ENCODE measurements at places on chromosomes 5 and 9.

DNA sequence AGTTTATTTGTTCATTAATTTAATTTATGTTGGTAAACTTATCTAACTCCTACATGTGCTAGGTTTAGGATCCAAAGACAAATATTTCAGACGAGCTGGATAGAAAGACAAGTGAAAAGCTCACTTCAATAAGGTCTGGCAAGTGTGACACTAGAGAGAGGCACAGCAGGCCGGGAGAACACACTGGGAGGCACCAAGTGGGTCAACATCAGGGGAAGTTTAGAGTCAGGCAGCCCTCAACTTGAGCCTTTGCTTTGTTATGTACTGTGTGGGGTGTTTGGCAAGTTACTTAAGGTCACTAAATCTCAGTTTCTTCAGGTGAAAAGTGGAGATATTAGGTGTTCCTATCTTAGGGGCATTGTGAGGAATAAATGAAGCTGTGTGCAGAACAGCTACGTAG, 214.4 kb downstream of the PCSK1 start:
- no peak for DNase-seq

DNA sequence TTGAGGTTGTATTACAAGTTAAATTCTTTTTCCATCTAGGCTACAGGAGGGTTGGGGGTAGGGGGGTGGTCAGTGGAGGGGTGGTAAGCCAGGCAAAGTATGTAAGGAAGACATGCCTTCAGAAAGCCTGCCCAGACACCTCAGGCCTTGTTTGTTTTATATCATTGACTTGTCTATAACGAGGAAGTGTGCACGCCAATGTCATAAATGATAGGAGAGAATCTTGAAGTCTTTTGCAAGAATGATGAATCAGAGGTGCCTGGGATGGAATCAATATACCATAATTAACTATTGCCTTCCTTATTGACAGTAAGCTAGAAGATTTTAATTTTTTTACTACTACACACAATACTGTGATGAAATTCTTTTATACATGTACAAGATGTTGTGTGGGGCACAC, 90.7 kb downstream of the SEC61B start:
- no peak for DNase-seq

DNA sequence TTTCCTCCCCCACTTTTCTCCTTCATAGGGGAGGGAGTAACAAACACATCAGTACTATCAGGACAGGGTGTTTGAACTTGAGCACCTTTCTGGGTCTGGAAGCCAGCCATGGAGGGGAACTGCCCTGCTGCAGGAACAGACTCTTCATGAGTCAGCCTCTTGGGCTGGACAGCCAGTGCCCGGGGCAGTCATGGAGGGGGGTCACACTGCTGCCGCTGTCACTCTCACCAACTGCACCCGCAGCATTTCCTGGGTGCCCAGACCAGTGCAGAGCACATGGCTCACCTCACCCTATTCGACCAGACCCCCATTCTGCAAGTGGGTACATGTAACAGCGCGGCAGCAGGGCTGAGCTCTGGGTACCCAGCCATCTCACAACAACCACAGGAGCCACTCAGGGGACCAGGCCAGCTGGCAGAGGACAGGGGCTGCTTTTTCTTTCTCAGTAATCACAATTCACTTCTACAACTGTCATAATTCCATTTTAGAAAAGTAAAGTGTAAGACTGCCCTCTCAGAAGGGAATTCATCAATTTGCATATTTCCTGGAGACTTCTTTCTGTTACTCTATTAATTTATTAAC, 118.4 kb downstream of the CTNND2 start:
- DNase-seq: no peak

- no peak for DNase-seq
These were observed 4.4 kb upstream of the OR2S2 start for GRCh38 chr9:35962126-35962906.

- no peak for DNase-seq
These were observed 24.5 kb downstream of the PRRC2B start for GRCh38 chr9:131418143-131419025.

DNA sequence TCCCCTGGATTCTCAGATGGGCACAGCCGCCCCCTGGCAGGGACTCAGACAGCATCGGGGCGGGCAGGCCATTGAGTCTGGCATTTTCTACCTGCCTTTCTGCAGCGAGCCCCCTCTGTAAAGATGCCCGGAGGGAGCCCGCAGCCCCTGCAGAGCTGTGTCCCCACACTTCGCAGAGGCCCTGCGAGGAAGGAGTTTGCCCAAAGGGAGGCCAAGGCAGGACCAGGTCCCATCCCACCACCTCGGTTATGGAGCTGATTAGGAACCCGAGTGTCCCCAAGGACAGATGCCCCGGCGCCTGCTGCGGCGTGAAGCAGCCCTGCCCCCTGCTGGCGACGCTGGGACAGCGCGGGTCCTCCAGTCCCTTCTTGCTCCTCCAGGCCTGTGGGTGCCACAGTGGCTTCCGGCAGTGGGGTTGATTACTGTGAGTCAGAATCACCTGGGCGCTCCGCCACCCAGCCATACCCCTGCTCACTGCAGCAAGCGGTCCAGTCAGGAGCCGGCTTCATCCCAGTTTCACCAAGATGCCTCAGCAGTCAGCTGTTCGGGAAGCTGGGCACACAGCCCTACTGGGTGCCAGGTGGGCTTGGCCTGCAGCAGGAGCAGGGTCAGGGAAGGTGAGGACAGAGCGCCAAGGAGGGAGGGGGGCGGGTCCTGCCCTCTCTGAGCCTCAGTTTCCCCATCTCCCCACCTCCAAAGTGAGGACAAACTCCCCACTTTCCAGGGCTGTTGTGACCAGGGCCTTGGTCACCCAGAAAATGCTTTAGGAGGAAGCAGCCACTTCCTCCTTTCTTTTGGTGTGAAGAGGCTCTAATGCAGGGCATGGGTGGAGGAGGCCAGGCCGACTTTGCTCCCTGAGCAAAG, 117.2 kb downstream of the RXRA start:
- peak; percentile 57 for DNase-seq

- DNase-seq: no peak
These were observed 8.8 kb upstream of the GGTA1 start for GRCh38 chr9:121508415-121508814.

DNA sequence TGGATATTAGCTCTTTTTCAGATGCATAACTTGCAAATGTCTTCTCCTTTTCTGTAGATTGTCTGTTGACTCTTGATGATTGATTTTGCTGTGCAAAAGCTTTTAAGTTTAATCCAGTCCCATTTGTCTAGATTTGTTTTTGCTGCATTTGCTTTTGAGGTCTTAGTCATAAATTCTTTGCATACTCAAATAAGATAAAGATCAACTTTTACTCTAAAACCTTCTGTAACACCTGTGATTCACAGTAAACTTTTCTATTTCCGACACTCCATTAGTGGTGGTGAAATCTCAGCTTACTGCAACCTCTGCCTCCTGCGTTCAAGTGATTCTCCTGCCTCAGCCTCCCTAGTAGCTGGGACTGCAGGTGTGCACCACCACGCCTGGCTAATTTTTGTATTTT, 239.0 kb upstream of the ST8SIA4 start:
- no peak for DNase-seq

- no peak for DNase-seq
These were observed 38.9 kb downstream of the ZNF608 start for GRCh38 chr5:124707520-124707919.

DNA sequence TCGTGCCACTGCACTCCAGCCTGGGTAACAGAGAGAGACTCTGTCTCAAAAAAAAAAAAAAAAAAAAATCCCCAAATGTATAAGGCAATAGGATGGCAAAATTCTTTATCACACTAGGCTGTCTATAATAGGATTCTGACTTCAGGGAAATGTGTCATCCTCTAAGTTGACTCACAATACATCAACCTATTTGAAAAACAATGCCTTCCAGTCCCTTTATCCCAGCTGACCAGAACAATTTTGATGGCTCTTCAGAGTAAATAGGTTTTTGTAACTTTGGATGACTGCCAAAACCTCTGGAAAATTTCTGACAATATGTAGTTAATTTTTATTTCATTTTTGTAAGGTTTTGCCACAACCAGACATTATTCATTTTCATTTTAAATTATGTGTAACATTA, 184.1 kb downstream of the CCDC192 start:
- DNase-seq: no peak

GRCh38 chr5:103587185-103587748, 24.7 kb upstream of the NUDT12 start:
- DNase-seq: no peak

DNA sequence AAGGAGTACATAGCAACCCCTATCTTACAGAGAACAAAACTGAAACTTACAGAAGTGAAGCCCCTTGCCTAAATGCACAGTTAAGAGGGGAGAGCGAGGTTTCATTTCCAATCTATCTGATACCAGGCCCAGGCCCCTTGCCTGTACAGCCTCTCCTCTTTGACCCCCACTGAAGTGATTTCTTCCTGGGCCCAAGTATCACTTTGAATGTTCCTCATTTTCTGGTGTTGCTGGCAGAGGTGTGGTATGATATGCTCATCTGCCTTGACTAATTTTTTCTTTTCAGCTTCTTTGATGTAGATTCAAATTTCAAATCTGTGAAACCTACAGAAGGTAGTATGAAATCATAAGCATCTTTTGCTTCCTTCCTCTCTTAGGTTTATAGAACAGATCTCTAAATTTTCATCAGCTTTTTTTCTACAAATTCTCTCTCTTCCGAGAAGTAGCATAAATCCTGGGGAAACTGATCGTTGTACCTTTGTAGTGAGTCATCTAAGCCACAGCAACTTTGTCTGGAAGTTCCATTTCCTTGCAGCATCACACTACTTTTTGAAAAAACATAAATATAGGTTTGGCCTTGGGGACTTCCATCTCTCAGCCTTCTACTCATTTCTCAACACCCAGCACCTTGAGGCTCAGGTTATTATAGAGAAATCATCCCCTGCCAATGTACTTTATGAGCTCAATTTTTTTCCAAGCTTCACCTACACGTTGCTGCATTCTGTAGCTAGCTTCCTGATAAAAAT, 402.4 kb upstream of the PTGER4 start:
- no peak for DNase-seq

- no peak for DNase-seq
These were observed 41.7 kb downstream of the SEMA6A start for GRCh38 chr5:116532762-116533525.

DNA sequence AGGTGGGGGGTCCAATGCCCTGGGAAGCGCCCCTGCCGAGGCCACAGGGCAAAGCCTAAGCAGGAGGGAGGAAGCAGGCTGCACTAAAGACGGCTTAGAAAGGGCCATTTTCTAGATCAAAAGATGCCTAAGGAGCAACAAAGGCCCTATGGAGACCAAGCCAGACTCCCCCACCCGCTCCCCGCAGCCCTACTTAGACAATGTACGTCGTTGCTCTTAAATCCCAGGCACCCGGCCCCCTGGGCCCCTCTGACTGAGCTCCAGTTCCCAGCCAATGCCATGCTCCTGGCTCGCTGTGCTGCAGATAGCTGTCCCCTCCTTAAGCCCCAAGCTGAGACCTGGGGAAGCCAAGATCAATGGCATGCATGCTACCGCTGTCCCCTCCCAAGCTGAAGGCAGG, 10.3 kb downstream of the IPPK start:
- no peak for DNase-seq

DNA sequence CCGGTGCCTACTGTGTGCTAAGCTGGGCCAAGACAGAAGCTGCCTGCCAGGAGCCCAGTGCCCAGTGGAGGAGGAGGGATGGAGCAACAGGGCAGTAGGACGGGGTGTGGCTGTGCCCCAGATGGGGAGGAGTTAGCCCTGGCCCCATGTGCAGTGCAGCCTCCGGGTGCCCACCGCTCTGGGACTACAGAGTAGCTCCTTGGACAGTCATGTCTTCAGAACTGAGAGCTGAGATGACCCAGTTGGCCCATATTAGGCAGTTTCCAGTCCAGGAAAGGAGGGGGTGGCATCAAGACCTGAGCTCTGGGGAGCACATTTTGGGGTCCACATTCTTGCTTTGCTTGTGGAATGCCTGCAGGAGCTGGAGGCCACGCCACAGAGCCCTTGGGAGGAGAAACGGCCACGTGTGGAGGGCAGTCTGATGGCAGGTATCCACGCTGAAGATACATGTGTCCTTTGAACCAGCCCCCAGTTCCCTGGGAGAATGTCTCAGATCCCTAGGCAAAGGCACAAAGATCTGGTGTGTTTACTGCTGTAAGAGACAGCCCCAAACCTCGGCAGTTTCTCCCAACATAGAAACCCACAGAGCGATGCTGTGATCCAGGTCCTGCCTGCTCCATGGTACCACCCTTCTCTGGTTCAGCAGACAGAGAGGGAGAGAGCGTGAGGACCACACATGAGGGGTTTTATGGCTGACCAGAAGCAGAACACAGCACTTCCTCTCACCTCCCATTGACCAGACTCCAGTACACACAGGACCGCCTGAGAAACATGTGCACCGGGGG, 46.8 kb upstream of the FCN1 start:
- no peak for DNase-seq

DNA sequence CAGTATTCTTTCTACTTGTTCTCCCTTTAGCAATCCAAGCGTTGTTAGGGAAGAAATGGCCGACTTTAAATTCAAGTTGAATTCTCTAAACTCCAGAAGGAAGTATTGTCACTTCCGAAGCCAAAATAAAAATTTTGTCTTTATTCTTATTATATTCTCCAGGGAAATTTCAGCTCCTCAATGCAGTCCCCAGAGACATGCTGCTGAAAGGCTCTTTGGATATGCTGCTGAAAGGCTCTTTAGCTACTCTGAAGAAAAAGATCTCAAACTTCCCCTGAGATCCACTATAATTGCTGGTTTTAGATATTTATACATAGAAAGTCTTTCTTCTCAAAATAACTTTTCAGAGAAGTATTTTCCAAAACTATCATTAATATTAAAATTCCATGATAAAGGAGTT, 92.3 kb upstream of the PARP8 start:
- no peak for DNase-seq

- no peak for DNase-seq
These were observed 34.4 kb downstream of the TTLL11 start for GRCh38 chr9:122058709-122059108.

GRCh38 chr5:133801955-133802751, 166.3 kb downstream of the C5orf15 start:
- no peak for DNase-seq

- DNase-seq: no peak
These were observed 99.3 kb upstream of the LRRTM2 start for GRCh38 chr5:138974227-138975063.

DNA sequence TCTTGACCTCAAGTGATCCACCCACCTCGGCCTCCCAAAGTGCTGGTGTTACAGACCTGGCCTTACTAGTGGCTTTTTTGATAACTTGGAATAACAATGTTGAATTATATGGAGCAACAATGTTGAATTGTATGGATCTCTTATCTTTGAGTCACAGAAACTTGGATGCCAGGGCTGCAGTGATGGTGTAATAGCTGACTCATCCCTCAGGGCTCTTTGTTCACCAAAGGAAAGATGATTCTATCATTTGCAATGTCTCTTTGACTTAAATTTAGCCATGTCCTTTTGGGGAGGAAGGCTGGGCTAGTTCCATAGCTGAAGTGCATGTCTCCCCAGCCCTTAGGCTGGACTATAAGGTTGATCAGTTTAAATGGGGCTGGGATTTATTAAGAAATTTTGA, 172.3 kb downstream of the PDZD2 start:
- DNase-seq: no peak

DNA sequence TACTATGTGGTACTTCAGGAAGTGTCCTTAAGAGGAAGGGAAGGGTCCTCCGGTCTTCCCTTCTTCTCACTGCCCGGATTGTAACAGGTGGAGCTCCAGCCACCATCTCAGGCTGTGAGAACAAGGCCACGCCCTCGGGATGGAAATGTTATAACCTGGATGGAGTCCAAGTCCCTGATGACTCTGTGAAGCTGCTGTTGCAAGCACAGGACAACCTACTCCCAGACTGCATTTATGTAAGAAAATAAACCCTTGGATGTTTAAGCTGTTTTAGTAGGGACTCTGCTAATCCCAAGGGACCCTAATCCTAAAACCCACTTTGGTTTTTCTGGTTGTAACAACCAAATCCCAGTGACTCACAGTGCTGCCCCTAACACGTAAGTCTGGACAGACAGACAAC, 221.6 kb downstream of the ACTL7B start:
- DNase-seq: no peak

- no peak for DNase-seq
These were observed 8.9 kb downstream of the F2R start for GRCh38 chr5:76724871-76725270.
